ENCODE measurements at places on chromosomes 11 and 22. TPM values are rescaled to one million over a fixed set of nuclear protein-coding genes. Genes with fewer than 3 reads are reported as not detected.

DNA sequence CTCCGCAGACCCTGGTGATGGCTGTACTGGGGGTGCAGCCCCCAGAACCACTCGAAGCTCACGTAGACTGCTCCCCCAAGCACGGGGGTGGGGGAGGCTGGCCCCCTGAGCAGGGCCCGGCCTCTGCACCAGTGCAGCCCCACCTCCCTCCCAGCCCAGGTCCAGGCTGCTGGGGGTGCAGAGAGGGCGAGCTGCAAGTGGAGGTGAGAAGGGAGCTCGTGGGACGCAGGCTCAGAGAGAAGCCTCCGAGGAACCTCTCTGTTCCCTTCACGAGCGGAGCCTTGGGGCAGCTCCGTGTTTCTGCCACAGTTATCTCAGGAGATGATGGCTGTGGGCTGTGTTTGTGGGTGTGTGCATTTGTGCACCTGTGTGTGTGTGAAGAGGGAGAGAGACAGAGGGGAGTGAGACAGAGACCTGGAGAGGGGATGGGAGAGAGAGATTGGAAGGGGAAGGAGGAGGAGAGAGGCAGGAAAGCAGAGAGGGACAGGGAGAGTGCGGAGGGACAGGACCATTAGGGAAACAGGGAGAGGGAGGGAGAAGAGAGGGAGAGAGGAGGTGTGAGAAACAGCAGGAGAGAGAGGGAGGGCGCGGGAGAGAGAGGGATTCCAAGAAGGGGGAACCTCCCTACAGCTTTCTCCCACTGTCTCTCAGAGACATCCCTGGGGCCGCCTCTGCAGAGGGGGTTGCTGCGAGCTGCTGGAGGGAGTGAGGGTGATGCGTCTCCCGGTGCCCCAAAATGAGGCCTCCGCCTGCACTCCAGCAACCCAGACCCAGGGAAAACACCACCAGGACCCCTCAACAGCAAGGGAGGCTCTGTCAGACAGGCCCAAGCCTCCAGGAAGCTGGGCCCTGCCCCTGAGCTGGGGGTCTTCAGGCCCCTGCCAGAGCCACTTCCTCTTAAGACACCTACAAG, 1488.6 kb downstream of the BRD1 start:
- no peak overlapping the region for H3K27ac ChIP-seq
- no peak overlapping the region for H3K4me3 ChIP-seq
- peaks cover 7% of the 10 kb centered on the region for H3K4me1 ChIP-seq
- DNase-seq = peak; percentile 78
- peaks cover 13% of the 10 kb centered on the region for H3K27me3 ChIP-seq
- H3K36me3 ChIP-seq = peaks cover 1% of the 10 kb centered on the region

GRCh38 chr11:121298774-121299173, 6.2 kb downstream of the SC5D start:
- H3K4me3 ChIP-seq = no peak overlapping the region
- H3K27me3 ChIP-seq = no peaks in the 10 kb centered on the region
- H3K36me3 ChIP-seq = peaks cover under 1% of the 10 kb centered on the region
- H3K4me1 ChIP-seq = peaks cover 37% of the 10 kb centered on the region
- no peak for DNase-seq

- H3K4me1 ChIP-seq = no peaks in the 10 kb centered on the region
- H3K36me3 ChIP-seq = no peaks in the 10 kb centered on the region
- H3K27me3 ChIP-seq = no peaks in the 10 kb centered on the region
- no peak overlapping the region for H3K4me3 ChIP-seq
- H3K27ac ChIP-seq = no peak overlapping the region
Measured at GRCh38 chr22:40741116-40741515, 61.8 kb downstream of the MCHR1 start.

DNA sequence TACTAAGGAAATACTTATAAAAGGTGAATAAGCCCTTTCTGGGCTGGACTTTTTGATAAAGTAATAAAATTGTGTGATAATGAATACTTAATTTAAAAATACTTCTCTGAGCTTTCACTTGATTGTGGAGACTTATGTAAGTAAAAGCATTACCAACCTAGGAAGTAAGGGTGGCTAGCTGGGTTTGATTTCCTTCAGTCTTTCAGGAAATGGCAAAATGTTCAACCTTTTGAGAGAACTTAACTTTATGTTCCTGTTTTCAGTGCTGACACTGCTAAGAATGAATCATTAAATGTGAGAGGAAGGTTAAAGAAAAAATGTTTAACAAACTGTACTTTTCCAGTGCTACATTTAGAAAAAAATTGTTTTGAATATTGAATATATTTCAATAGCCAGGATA, 900.3 kb downstream of the METTL15 start:
- H3K27me3 ChIP-seq = no peaks in the 10 kb centered on the region
- no peaks in the 10 kb centered on the region for H3K36me3 ChIP-seq
- no peak overlapping the region for H3K4me3 ChIP-seq
- no peak overlapping the region for H3K27ac ChIP-seq
- no peak for DNase-seq
- H3K4me1 ChIP-seq = no peaks in the 10 kb centered on the region

- DNase-seq = no peak
- no peaks in the 10 kb centered on the region for H3K36me3 ChIP-seq
- no peak overlapping the region for H3K27ac ChIP-seq
- H3K4me1 ChIP-seq = peaks cover 10% of the 10 kb centered on the region
Measured at GRCh38 chr11:26719998-26720397, 1.9 kb downstream of the SLC5A12 start.

GRCh38 chr11:97964332-97965004, 1056.3 kb upstream of the CNTN5 start:
- no peaks in the 10 kb centered on the region for H3K36me3 ChIP-seq
- no peaks in the 10 kb centered on the region for H3K27me3 ChIP-seq
- DNase-seq = no peak
- peaks cover 16% of the 10 kb centered on the region for H3K4me1 ChIP-seq

Gene KCNQ1
- total RNA-seq = not detected

- H3K36me3 ChIP-seq = no peaks in the 10 kb centered on the region
- H3K27ac ChIP-seq = no peak overlapping the region
- no peaks in the 10 kb centered on the region for H3K4me1 ChIP-seq
- H3K27me3 ChIP-seq = peaks cover 2% of the 10 kb centered on the region
- H3K4me3 ChIP-seq = no peak overlapping the region
Measured at GRCh38 chr11:25596701-25597100, 735.2 kb upstream of the ANO3 start.

Gene ROBO4
- total RNA-seq = not detected

Gene KRTAP5-10
- total RNA-seq = not detected

Gene PICK1
- 22.6 TPM for total RNA-seq

DNA sequence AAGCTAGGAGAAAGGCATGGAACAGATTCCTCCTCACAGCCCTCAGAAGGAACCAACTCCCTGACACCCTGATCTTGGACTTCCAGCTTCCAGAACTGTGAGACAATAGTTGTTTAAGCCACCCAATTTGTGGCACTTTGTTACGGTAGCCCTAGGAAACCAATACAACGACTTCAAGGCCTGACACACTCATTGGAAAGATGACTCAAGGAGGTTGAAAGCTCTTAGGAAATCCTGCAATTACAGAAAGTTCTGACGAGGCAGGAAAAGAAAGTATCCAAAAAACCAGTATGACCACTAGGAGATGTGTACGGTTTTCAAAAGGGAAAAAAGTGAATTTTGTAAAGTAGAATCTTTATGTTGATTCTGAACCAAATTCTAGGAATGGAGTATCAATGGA, 161.4 kb downstream of the SWAP70 start:
- no peak overlapping the region for H3K4me3 ChIP-seq
- H3K27ac ChIP-seq = no peak overlapping the region

GRCh38 chr11:33376331-33377310, 119.4 kb downstream of the HIPK3 start:
- no peak overlapping the region for H3K27ac ChIP-seq
- DNase-seq = no peak
- peak overlapping the region; percentile 60 for H3K4me3 ChIP-seq
- no peaks in the 10 kb centered on the region for H3K36me3 ChIP-seq
- H3K27me3 ChIP-seq = no peaks in the 10 kb centered on the region
- peaks cover 30% of the 10 kb centered on the region for H3K4me1 ChIP-seq

Gene NUDT8
- 12.6 TPM for total RNA-seq

GRCh38 chr11:80155412-80156017, 714.7 kb upstream of the TENM4 start:
- H3K4me3 ChIP-seq = no peak overlapping the region
- no peaks in the 10 kb centered on the region for H3K36me3 ChIP-seq
- H3K27me3 ChIP-seq = peaks cover 26% of the 10 kb centered on the region
- no peak overlapping the region for H3K27ac ChIP-seq
- DNase-seq = no peak

DNA sequence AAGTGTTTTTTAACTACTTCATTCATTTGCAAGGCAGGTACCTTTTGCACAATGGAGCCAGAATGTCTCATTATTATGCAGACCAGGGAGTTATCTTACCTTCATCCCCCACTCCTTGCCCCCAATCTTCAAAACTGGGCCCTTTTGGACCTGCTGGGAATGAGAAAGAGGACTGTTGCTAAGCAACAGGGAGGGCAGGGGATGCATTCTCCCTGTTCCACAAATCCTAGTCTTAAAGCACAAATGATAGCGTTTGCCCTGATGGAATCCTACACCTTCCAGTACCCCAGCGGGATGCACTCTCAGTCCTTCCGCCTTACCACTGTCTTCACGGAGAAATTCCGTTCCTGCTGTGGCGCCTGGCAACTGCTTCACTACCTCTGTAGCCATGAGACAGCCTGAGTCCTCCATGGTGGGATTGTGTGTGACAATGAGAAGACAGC, 4.1 kb upstream of the KCNJ1 start:
- H3K4me3 ChIP-seq = no peak overlapping the region
- no peak for DNase-seq
- H3K27ac ChIP-seq = no peak overlapping the region

DNA sequence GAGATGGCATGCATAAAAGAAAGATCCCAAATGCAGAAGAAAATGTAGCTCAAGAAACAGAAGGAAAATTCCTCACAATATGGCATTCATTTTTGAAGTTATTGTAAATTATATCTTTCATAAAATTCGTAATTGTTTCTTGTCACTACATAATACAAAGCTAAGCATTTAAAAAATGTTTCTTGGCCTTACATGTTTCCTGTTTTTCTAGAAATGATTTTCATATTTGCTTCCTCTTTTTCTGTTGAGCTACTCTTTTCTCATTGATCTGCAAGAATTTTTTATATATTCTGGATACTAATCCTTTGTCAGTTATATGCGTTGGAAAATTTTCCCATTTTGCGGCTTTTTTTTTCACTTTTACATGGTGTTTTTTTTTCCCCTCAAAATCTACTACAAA, 48.0 kb downstream of the ENTHD1 start:
- peaks cover 11% of the 10 kb centered on the region for H3K27me3 ChIP-seq
- H3K36me3 ChIP-seq = no peaks in the 10 kb centered on the region
- no peak overlapping the region for H3K27ac ChIP-seq
- no peaks in the 10 kb centered on the region for H3K4me1 ChIP-seq

- H3K4me1 ChIP-seq = peaks cover 35% of the 10 kb centered on the region
- peak overlapping the region; percentile 90 for H3K4me3 ChIP-seq
- peaks cover 1% of the 10 kb centered on the region for H3K36me3 ChIP-seq
- H3K27ac ChIP-seq = peak overlapping the region; percentile 98
- no peaks in the 10 kb centered on the region for H3K27me3 ChIP-seq
Measured at GRCh38 chr22:20495861-20496681, 476 bp upstream of the KLHL22 start.

Gene MMP7
- total RNA-seq = 0.51 TPM

Gene KRTAP5-7
- not detected for total RNA-seq

Gene MFRP
- total RNA-seq = not detected

GRCh38 chr11:82995754-82996398, 75.8 kb downstream of the RAB30 start:
- H3K36me3 ChIP-seq = peaks cover 12% of the 10 kb centered on the region
- no peak overlapping the region for H3K4me3 ChIP-seq
- peaks cover 87% of the 10 kb centered on the region for H3K4me1 ChIP-seq
- DNase-seq = no peak
- no peaks in the 10 kb centered on the region for H3K27me3 ChIP-seq

- no peaks in the 10 kb centered on the region for H3K36me3 ChIP-seq
Measured at GRCh38 chr11:86874304-86875056, 74.1 kb downstream of the PRSS23 start.
